ENCODE measurements at places on chromosomes 16 and 17. TPM values are rescaled to one million over a fixed set of nuclear protein-coding genes. Genes with fewer than 3 reads are reported as not detected.

SENP3 gene
- total RNA-seq: 61.0 TPM

MARVELD3 gene
- not detected for total RNA-seq

SLFN13 gene
- 1.1 TPM for total RNA-seq

ST6GALNAC1 gene
- total RNA-seq: not detected

STAC2 gene
- total RNA-seq: not detected

PIRT gene
- not detected for total RNA-seq

CDRT15 gene
- total RNA-seq: not detected

CACNG3 gene
- total RNA-seq: not detected

SBK1 gene
- total RNA-seq: not detected

CCL1 gene
- total RNA-seq: not detected

ARL5C gene
- total RNA-seq: not detected

MMP25 gene
- total RNA-seq: under 0.01 TPM

ITGB3 gene
- total RNA-seq: 15.6 TPM

SECTM1 gene
- 15.6 TPM for total RNA-seq

GRIN2C gene
- total RNA-seq: 0.28 TPM

LRRC46 gene
- not detected for total RNA-seq

All from smooth muscle cell of bladder (primary cell).